ENCODE measurements at places on chromosomes 1 and 21.

GRCh38 chr1:198167436-198167934 lies 10.7 kb downstream of the NEK7 start:
- no peak for DNase-seq

- DNase-seq = no peak
Measured at GRCh38 chr1:244954359-244954758, 90.0 kb upstream of the HNRNPU start.

DNA sequence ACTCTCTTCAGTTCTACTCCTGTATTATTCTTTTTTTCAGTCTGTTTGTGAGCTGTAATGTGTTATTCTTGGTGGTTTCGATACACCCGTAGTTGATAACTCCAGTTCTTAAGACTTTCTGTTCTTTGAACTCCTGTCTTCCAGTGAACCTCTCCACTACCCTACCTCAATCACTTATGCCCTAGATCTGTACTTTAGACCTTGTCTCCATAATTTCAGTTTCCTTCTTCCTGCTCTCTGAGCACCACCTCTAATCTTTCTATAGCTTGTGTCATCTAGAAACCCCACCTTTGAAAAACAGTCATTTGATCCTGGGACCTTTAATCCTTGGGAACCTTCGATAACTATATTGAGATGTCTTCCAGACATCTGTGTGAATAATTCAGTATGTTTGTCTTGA lies 159.3 kb downstream of the PIK3R3 start:
- no peak for DNase-seq

DNA sequence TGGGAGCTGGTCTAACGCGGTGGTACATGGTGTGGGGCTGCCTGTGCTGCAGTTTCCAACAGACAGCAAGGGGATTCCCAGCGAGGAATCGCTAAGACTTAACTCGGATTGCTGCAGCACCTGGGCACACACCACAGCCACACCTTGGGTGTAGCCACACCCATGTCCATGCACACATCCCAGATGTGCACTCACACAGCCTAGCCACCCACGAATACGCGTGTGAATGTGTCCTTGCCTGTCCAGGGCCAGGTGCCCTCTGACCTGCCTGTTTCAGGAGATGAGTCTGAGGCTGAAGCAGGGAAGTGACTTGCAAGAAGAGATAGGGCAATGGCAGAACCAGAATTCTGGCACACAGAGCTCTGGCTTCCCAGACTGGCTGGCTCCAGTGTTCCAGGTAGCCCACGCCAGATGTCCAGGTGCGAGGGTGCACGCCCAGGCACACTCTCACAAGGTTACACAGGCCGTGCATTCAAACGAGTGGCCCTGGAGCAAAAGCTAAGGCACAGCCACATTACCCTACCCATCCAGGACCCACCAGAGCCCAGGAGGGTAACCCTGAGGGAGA lies 272.7 kb downstream of the TRABD2B start:
- DNase-seq = no peak

- DNase-seq = no peak
Measured at GRCh38 chr1:247070645-247071044, 8.0 kb downstream of the ZNF670 start.

DNA sequence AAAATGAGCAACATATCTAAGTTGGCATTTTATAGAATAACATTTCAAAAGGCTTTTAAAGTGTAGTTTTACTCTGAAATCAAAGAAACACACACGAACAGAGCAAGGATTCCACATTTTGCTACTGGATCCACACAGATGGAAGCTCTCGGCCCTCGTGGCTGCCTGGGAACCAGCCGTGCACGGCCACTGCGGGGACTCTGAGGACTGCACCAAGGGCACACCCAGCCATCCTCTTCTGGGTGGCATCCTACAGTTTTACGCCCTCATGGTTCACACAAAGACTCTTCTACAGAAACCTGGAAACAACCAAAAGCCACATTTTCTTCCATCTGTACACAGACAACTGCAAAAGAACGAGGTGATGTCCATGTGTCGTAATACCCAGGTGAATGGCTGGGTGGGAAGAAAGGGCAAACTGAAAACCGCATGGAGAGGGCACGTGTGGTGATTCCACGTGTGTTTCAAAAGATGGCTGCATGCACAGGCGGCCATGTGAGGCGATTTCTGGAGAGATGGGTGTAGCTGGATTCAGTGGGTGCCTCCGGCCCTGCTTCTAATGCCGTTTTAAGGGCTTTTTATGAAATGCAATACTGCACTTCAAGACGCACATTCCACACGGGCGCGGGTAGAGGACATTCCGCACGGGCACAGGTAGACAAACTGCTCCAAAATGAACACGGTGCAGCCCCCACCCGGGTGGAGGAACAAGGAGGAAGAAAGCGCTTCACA lies 8.1 kb downstream of the POFUT2 start:
- no peak for DNase-seq

GRCh38 chr1:30947212-30947611 lies 38.7 kb upstream of the SDC3 start:
- DNase-seq = no peak

DNA sequence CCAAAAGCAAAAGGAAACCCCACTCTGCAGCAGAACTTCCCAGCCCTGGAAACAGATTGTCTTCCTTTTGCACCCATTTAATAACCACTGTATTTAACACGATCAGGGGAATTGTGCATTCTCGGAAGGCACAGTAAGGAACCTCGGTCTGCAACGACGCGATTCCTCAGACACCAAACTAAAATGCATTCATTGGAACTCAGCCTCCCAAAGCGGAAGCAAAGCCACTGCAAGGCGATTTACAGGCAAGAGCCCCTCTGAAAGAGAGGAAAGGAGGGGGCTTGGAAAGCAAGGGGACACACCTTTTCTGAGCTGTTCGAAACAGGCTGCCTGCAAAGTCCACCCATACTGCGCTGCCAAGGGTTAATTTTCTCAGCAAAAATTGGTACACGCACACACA lies 297.7 kb downstream of the OMA1 start:
- no peak for DNase-seq

GRCh38 chr1:150028322-150028721 lies 17.8 kb upstream of the OTUD7B start:
- DNase-seq = no peak

DNA sequence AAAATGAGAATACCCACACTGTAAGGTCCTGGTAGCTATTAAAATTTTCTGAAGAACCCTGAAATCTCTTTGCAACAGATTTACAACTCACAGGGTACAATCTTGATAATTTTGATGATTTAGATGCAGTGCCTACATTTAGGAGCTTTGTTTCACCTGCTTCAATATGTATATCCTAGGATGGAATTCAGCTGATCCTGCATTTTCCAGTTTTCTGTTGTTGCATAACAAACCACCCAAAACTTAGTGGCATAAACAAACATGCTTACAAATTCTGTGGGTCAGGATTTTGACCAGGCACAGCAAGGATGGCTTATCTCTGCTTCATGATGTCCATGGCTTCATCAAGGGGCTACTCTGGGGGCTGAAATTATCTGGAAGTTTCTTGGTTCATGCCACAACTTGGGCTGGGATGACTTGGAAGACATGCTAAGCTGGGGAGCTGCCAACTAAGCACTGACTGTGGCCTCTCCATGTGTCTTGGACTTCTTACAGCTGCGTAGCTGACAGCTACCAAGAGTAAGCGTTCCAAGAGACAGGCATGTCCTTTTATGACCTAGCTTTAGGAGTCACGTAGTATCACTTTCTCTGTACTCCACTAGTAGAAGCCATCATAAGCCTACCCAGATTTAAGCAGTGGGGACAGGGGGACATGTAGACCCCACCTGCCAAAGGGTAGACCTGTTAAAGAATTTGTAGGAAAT lies 108.5 kb downstream of the CACHD1 start:
- peak; percentile 54 for DNase-seq

DNA sequence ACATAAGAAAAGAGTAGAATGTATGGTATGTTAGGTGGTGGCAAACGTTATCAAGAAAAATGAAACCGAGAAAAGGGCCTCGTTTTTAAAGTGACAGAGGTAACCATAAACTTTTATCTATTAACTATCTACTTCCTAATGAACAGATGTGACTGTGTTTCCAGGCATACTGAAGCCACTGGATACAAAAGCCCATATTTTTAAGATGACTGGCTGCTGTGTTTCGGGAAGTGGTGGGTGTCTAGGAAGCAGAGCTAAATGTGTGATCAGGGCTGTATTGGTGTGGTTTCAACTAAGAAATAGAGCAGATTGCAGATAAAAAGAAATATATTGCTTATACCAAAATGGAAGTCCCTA lies 71.8 kb downstream of the CHRM3 start:
- DNase-seq = no peak

DNA sequence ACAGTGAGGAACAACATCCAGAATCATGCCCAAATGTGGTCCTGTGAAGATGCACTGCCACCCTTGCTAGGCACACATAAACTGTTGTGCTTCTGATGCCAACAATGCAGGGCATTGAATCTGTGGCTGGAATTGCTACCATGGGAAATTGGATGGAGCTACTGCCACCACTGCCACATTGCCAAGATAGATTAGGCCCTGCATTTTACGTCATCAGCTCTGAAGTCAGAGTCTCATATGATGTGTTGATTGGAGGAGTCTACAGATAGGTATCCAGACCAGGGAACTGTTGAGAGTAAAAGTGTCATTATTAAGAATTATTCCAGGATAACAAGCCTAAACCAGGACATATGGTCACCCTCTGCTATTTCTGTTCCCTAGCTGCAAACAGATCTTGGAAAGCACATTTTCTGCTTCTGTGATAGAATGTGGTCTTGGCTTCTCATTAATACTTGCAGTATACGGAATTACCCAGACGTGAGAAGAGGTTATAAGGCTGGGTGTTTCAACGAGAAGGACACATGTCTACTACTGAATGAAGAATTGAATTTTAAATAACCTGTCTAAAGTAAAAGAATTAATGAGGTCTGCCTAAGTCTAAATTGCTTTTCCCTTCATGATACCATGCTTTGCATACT lies 106.6 kb downstream of the TNNI3K start:
- DNase-seq = no peak
